Activated CD4-positive, alpha-beta T cell treated with anti-CD3 and anti-CD28 coated beads, Interleukin-2, amount 50 U/mL, for 16 hours (primary cell): ENCODE measurements at places on chromosomes 11 and 22.

- DNase-seq = peak; percentile 33
Observed at GRCh38 chr11:65530157-65530496, 5.2 kb downstream of the SCYL1 start.

DNA sequence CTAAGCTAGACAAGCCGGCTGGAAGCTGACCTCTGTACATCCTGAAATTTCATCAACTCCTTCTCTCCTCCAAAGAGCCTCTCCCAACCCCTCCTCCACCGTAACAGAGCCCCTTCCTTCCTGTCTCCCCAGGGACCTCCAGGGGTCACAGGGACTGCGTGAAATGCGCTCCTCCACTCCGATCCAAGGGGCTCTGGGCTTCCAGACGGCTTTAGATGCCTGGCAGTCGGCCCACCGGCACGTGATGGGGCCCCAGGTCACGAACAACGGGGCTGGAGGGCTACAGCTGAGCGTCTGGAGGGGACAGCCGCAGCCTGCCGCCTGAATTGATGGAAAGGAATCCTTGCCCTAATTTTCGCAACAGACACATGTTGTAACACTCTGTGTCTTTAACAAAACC lies 264.1 kb downstream of the MN1 start:
- no peak for DNase-seq

DNA sequence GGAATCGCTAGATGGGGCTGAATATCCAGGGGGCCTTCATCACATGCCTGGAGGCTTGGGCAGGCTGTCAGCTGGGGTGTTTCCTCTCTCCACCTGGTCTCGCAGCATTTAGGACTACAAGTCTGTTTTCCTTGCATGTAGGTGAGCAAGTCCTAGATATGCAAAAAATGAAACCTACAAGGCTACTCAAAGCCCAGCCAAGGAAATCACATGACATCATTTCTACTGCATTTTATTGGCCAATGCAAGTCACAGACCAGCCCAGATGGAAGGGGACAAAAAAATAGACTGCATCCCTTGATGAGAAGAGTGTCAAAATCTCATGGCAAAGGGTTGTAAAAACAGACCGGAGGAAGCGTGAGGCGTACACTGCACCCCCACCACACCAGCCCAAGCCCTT lies 9.6 kb upstream of the APOBEC3B start:
- DNase-seq = no peak

DNA sequence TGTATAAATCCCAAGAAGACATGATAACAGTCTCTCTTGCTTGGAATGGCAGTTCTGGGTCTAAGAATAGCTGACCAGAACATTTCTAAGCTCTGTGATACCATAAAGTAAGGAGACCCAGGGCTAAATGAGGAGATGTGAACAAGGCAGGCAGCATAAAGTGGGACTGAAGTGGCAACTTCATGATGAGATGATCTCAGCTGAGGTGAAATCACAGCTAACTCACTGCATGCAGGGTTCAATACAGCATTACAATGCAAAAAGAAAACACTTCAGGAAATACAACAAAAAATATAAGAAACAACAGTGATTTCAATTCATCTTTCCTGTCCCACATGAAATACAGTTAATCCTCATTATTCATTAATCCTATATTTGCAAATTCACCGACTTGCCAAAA lies 44.6 kb downstream of the MRE11 start:
- no peak for DNase-seq
